ENCODE measurements at places on chromosomes 6 and 20.

- DNase-seq = peak; percentile 95
Measured at GRCh38 chr6:14743474-14744211, 502.2 kb upstream of the JARID2 start.

GRCh38 chr20:10080574-10080973 is 45.8 kb downstream of the ANKEF1 start:
- DNase-seq = no peak

DNA sequence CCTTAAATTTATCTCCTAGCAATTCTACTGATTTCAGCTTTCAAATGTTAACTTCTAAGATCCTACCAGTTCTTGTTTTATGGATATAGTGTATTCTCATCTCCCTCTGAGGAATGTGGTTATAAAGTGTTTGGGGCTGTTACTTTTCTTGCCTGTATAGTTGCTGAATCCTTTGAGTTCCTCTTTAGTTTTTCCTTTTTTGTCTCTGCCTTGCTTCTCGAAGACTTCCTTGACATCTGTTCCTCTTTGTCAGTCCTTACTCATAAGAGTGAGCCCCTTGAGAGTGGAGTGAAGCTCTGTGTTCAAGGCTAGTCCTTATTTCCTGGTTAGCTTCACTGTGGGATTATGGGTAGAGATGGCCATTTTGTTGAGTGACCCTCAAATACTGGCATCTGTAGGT is 84.6 kb downstream of the ELOVL4 start:
- DNase-seq = no peak

DNA sequence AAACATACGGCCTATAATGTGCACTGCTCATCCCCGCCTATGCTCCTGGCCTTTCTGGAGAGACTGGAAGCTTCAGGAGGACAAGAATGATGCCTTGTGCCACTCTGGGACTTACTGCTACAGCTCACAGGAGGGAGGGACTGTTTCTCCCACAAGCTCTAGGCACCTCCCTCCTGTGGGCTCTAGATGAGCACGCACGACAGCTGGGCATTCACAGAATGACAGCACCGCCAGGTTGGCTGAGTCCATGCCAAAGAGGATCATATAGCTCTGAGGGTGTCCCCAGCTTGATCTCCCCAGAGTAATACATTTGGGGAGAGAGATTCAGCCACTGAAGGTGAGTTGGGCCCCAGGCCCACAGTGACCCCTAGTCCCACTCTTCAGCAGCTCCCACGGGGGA is 10.1 kb upstream of the PGC start:
- DNase-seq = no peak

DNA sequence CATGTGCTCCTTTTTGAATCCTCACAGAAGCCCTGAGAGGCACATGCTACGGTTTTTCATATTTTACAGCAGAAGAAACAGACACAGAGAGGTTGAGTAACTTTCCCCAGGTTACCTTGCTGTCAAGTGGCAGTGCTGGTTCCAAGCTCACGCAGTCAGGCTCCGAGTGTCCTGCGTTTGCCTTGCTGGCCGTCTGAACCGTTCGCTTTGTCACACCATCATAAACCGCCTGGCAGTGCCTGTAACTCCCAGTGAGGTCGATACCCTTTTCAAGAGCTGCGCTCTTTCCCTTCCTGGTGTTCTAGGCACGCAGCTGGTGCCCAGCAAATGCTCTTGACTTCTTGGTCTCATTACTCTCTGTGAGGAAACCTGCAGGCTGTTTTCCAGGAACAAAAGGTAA is 31.3 kb upstream of the KCNG1 start:
- DNase-seq = no peak

GRCh38 chr6:42021847-42022754 is 28.2 kb upstream of the TAF8 start:
- DNase-seq = no peak

DNA sequence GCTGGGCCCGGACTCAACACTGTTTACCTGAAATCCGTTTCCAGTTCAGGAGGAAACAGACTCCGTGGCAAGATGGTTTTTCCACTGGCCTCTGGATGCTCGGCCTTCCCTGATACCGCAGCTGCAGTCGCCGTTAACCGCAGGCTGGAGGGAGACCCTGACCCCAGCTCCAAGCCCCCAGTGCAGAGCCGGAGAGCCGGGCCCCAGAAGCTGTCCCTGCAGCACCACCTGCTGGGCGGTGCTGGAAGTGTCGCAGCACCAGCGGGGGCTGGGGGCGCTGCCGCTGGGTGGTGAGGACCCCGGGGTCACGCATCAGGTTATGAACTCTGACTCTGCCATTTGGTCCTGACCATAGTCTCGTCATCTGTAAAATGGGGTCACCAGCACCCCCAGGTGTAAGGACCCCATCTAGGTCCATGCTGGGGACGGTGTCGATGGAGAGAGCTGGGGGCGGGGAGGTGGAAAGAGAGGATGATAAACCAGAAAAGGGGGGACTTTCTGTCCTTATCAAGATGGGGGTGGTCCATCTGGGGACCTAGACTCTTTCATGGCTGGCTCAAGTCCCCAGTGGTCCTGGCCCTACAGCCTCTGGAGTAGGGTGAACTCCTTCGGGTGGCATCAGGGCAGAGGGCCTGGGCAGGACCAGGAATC is 20.8 kb upstream of the CHRNA4 start:
- DNase-seq = no peak

- DNase-seq = no peak
Measured at GRCh38 chr6:104431096-104431495, 428.6 kb downstream of the HACE1 start.
